Activated CD4-positive, alpha-beta T cell treated with anti-CD3 and anti-CD28 coated beads for 36 hours (primary cell): ENCODE measurements at places on chromosomes 7 and 10.

DNA sequence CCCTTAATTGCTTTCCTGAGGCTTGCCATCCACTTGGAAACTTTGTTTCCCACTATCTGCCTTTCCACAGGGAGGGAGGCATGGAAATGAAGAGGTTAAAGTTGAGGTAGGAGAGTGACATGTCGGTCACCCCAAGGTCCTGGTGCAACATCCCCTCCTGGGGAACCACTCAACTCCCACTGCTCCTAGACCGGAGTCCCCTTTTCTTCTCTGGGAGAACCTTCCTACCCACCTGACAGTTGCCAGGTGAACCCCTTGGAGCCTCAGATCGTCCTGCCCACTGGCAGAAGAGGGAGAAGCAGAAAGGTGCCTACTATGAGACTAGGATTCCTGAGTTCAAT is 21.7 kb downstream of the IMPDH1 start:
- no peak for DNase-seq

GRCh38 chr7:105387508-105388355 is 989 bp downstream of the SRPK2 start:
- DNase-seq, result peak; percentile 67

GRCh38 chr10:31707093-31708039 is 221.3 kb downstream of the ARHGAP12 start:
- peak; percentile 81 for DNase-seq

GRCh38 chr7:2616387-2617324 is 15.1 kb upstream of the TTYH3 start:
- DNase-seq, result no peak

DNA sequence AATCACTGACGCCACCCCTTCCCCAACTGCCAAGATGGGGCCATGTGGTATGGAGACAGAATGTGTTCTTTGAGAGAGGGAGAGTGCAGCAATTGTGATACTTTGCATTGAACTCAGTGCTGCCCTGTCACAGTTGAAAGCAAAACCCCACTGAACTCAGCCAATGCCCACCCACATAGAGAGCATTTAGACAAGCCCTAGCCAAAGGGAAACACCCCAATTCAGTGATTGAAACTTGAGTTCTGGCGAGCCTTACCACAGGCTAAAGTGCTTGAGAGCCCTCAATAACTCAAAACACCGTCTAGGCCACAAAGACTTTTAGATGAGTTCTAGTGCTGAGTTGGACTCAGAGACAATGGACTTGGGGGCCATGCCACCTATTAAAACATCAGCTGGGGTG is 751.9 kb upstream of the POT1 start:
- DNase-seq, result no peak
